NB4 (cell line): ENCODE measurements at places on chromosomes 5 and 9.
A peak's percentile ranks its signal among the peaks of the same experiment; 100 is the strongest.

DNA sequence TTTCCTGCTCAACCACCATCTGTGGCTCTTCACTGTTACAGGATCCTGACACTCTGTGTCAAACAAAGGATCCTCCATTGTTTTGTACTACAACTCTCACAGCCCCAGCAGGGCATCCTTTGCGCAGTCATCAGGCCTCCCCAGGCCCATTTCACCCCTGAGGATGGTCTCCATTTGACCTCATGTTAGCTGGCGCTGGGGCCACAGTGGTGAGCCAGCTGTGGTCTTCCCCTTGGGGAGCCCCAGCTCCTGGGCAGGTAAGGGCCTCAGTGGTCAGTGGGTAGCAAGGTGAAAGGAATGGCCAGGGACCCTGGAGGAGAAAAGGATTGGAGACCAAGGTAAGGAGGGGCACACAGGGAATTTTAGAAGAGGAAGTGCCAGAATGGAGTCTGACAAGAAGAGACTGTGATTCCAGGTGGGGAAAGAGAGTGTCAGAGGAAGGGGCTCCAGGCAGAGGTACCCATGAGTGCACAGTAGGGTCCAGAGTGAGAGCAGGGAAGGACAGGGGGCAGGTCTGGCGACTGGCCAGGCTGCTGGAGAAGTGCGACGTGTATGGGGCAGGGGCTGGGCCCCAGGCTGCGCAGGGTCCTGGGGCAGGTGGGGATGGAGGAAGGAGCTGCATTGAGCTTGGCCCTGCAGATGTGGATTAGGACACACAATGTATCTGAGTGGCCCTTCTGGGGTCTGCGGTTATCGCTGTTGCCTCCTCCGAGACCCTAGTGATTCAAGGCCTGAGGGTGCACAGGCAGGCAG, 109.9 kb downstream of the PHF2 start:
- no peak for DNase-seq

DNA sequence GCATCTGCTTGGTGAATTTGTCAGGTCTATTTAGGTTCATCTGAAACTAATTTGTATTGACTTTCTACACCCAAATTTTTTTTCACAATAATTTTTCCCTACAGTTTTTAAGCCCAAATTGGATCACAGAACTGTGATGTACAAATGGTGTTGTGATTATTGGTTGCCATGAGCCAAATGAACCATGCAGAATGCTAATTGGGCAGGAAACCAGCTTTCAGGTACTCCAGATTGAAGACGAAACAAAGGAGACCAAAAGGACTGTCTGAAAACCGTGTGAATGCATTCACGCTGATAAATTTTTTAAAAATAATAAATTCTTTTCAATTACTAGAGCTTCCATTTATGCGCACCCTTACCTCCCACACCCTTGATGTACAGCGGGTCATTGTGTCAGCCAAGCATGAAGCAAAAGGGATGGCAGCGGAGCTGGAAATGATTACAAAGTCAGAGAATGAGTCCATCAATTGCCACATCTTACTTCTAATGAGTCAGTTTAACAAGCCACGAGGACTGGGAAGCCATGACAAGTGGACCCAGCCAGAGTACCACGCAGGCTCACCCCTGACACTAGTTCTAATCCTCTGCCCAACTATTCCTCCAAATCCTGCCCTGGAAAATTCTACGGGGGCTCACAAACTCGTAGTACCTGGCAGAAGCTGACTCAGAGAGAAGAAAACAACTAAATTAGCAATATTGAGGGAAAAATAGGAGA, 66.5 kb downstream of the SEMA6A start:
- no peak for DNase-seq

- DNase-seq, result peak; percentile 73
Observed at GRCh38 chr9:113274474-113275156, 757 bp downstream of the CDC26 start.

DNA sequence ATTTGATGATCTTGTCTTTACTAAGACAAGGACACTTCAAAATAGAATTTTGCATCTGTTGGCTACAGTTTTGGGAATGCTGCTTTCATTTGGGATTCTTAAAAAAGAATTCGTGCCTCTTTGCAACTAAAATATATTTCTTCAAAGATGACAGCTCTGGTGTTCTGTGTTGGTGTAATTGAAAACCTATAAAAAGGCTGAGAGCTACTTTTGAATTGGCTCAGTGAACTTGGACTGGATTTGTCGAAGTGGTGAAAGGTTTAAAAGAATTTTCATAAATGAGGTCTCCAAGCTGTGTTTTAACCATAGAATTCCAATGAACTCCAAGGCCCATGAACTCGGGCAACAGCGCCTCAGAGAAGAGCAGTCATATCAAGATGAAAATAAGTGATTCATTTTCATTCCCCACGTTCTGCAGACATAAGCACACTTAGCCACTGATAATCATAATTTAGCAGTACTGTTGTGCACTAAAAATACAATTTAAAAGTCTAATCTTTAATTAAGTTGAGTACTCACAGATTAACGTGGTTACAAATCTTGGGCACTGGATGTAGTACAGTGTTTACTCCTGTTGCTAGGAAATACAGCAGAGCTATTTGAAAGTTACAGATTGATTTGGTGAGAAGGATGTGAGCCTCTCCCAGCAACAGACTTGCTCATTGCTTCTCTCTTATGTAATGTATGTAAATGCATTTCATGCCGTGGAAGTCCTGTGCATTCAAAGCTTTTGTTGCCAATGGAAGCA, 10.9 kb downstream of the SNCAIP start:
- DNase-seq, result no peak

- no peak for DNase-seq
Observed at GRCh38 chr5:39825301-39825700, 400.5 kb upstream of the DAB2 start.

GRCh38 chr5:133371371-133372155, 240.8 kb downstream of the FSTL4 start:
- no peak for DNase-seq

DNA sequence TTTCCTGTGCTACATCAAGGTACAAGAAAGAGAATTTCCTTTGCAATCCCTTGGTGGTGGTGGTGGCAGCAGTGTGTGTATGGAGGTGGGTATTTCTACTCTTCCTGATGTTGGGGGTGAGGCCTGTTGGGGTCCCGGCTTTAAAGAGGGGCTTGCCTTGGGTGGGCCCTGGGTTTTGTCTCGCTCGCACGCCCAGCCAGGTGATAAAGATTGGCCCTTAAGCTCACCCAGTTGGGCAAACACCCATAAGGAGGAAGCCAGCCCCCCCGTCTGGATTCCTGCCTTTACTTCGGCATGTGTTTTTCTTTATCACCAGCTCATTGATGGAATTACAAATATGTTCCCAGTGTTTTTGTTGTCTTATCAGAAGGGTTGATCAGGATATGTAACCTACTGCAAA, 16.0 kb upstream of the SARDH start:
- no peak for DNase-seq

GRCh38 chr5:154783774-154784460, 28.7 kb downstream of the LARP1 start:
- peak; percentile 29 for DNase-seq
